ENCODE measurements at places on chromosomes 1 and 21.
A peak's percentile ranks its signal among the peaks of the same experiment; 100 is the strongest.

- DNase-seq, result peak; percentile 56
Observed at GRCh38 chr1:153578490-153578889, 12.8 kb upstream of the S100A2 start.

- DNase-seq, result no peak
Observed at GRCh38 chr1:84871181-84871580, 21.8 kb downstream of the LPAR3 start.

DNA sequence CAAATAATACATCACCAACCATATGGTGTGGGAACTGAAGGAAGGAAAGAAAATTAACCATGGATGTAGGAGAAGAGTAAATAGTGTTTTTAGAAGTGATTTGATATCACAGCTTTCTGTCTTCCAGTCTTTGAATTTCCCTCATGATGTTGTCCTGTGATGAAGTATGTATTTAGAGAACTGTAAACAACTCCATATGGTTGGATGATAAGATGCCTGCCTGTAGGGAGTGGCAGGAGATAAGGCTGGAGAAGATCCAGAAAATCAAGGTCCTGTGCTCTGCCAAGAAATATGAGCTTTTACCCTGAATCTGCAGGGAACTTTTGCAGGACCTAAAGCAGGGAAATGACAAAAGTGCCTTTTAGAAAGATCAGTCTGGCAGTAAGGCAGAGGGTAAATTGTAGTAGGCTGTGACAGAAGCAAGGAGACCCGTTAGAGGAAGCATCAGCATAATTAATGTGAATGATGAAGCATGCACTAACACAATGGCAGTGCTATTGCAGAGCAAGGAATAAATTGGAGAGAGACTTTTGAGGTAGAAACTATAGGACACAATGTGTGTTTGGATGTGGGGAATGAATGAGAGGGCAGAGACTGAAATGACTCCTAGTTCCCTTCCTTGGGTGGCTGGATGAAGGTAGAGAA lies 21.9 kb downstream of the CEPT1 start:
- no peak for DNase-seq

DNA sequence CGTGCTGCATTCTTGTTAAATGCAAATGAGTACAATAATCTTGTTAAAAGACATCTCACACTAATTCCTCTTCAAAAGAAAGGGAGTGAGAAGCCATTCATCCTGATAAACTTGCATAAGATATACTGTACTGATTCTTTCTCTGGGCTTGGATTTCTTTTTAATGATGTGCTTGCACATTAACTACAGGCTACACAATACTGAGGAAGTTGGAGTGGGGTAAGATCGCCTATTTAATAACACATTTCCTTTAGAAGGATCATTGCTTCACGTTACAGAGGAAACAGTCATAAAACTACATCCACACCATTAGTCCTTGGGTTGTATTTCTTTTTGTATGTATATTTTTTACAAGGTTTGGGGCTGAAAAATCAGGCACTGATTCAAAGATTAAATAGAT lies 36.6 kb downstream of the NRIP1 start:
- DNase-seq, result no peak

GRCh38 chr1:186178426-186179043 lies 196.5 kb downstream of the TPR start:
- DNase-seq, result no peak
